Vagina (tissue), 2 donors: ENCODE measurements at places on chromosomes 4 and X.

DNA sequence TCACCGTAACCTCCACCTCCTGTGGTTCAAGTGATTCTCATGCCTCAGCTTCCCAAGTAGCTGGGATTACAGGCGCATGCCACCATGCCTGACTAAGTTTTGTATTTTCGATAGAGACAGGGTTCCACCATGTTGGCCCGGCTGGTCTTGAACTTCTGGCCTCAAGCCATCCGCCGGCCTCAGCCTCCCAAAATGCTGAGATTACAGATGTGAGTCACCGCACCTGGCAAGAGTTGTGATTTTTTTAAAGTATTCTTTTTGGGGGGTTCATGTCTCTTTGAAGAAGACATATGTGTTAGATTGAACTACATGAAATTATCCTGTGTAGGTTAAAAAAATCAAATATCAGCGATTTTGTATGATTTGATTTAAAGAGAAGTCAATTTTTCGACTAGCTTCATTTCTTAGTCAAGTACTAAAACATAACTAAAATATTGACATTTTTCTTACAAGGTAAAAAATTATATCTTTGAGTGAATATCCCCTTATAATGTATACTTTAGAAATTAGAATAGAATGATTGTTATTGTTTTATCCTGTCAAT, 60.3 kb upstream of the ANTXR2 start:
- no peak for DNase-seq

- DNase-seq, result no peak
These were observed 169.7 kb downstream of the FRMPD4 start for GRCh38 chrX:12307961-12308360.

- DNase-seq, result no peak
These were observed 17.3 kb upstream of the RBM41 start for GRCh38 chrX:107135965-107136307.

DNA sequence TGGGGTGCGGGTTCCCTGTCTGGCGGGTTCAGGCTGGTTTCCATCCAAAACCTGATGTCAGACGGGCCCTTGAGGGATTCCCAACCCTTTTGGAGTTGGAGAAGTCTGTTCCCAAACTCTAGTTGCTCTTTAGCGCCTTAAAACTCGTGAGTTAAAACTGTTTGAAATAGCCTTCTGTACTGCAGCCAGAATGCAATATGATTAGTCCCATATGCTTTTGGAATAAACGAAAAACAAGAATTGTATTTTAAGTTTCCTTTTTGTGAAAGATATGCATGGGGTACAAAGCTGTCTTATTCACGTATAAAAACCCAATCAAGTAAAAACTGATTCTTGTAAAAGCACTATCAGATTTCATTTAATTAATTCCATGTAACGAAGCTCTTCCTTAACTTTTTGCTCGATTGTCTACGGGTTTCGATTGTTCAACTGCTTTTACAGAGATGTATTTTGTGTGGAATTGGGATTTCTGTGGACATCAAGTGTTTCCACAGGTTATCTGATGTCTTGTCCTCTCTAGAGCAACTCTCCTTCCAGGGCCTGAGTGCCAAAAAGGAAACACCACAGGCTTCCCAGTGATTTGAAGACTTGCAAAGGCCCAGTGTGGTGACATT, 49.5 kb downstream of the CLDN34 start:
- DNase-seq, result no peak

- DNase-seq, result no peak
These were observed 37.1 kb upstream of the LEF1 start for GRCh38 chr4:108205859-108206258.

DNA sequence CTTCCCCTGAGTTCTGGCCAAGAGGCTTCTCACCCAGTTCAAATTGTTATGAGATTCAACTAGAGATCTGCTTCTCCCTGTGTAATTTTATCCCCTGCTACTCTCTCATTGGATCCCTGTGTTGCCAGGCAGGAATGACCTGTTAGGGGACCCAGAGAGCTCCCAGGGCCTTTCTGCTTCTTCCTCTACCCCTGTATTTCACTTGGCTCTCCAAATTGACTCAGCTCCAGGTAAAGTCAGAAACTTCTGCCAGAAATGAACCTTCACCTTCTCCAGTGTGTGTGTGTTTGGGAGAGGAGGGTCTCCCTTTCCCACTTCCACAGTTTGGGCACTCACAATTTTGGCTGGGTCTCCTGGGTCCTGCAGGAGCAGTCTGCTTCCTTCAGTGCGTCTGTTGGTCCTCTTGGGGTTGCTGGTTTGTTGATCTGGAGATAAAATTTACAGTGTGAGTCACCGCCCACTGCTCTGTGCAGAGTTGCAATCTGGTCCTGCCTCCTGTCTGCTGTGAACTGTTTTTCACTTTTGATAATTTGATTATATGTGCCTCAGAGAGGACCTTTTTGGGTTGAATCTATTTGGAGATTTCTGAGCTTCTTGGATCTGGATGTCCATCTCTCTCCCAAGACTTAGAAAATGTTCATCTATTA, 112.4 kb upstream of the EDA2R start:
- DNase-seq, result no peak

GRCh38 chrX:53435997-53436396, 1.8 kb upstream of the HSD17B10 start:
- no peak for DNase-seq

DNA sequence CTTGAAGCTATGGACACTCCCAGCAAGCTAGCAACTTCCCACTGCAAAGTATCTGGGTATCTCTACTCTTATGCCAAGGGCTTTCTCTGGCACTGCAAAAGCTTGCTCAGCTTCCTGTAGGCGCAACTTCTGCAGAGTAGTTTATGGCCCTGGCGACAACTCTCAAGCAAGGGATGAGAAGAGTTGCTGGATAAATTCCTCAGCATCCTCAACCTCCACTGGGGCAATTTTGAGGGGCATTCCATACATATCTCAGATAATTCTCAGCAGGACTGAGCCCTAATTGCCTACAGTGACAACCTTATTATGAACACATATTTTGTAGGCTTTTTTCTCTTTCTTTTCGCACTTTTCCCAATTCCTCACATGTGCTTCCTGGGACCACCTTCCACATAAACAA, 31.2 kb upstream of the TAB3 start:
- no peak for DNase-seq

DNA sequence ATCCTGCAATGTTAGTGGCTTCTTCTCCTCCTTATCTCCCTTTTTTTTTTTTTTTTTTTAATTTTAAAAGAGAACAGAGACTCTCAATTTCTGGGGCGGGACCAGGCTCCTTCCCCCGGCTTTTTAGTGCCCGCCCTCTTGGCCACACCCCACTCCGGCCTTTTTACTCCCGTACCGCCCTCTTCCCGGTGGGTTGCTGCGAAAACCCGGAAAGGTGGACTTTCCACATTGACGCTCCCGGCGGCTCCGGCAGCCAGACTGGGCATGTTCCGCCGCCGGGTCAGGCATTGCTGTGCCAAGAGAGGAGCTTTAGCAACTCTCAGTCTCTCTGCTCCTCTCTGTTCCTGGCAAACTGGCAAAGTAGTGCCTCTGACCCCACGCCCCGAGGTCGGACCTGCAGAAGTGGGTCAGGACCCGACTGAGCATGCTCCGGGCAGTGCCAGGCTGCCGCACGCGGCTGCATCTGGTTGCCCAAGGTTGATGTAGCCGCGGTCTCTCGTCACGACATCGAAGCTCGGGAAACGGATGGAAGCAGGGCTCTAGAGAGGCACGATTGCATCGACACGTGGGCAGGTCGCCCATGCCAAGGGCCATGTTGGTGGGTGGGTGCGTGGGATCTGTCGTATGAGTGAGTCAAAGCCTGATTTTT, 1.1 kb upstream of the MFAP3L start:
- DNase-seq, result no peak

GRCh38 chr4:158913766-158914165, 144.9 kb downstream of the FNIP2 start:
- DNase-seq, result no peak

- no peak for DNase-seq
These were observed 288.8 kb downstream of the HS3ST1 start for GRCh38 chr4:11139871-11140270.

- no peak for DNase-seq
These were observed 191.2 kb downstream of the BANK1 start for GRCh38 chr4:101981756-101982155.

- no peak for DNase-seq
These were observed 13.3 kb downstream of the PDZD4 start for GRCh38 chrX:153816831-153817690.

GRCh38 chrX:13285229-13285628, 34.6 kb downstream of the ATXN3L start:
- DNase-seq, result no peak

DNA sequence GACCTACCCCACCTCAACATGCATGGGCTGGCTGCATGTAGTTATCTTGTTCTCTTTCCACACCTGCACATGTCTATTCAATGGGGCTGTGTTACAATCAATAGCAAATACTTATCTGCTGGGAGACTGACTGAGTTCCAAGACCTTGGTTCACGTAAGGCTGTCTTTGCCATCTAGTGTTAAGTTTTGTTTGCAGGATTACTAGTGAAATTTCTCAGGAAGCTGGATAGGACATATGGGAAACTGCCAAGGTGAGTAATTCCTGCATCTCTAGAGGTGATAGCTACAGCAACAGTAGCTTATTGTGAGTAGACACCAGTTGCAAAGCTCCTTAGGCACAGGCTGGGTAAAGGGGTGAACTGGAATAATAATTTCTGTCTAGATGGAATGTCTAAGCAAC, 177.5 kb downstream of the ENOX2 start:
- no peak for DNase-seq

DNA sequence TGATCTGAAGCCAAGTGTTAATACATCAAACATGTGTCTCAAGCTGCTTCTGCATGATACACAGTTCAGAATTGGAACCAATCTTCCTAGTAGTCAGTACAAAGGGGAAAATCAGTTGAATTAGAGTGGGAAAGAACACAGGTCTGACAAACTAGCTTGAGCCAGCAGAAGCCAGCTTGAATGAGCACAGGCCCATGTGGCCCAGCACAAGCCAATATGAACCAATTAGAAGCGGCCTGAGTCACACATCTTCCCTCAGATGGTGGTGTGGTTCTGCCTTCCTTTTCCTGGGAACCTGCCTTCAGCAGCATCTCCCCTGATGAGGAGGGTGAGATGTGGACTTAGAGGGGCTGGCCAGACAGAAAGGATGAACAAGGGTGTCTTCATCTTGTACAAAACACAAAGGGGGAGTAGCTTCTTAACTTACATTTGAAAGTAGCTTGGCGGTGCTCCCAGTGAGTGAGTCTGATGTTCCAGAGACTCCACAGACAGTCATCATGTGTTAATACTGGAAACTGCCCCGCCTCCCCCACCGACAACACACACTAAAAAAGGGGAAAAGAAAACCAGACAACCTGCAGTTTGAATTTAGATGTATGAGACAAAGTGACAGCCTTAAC, 72.0 kb downstream of the FRMPD4 start:
- DNase-seq, result no peak

DNA sequence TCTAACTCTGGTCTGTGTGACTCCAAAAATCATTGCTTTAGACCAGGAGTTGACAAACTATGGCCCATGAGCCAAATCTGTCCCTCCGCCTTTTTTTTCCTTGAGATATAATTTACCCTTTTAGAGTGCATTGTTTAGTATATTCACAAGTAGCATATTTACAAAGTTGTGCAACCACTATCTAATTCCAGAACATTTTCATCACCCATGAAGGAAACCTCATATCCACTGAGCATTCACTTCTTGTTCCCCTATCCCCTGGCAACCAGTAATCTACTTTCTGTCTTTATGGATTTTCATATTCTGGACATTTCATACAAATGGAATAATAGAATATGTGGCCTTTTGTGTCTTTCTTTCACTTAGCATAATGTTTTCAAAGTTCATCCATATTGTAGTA, 67.4 kb upstream of the CITED1 start:
- DNase-seq, result no peak

- DNase-seq, result no peak
These were observed 31.0 kb downstream of the RPS6KA3 start for GRCh38 chrX:20235755-20236154.

DNA sequence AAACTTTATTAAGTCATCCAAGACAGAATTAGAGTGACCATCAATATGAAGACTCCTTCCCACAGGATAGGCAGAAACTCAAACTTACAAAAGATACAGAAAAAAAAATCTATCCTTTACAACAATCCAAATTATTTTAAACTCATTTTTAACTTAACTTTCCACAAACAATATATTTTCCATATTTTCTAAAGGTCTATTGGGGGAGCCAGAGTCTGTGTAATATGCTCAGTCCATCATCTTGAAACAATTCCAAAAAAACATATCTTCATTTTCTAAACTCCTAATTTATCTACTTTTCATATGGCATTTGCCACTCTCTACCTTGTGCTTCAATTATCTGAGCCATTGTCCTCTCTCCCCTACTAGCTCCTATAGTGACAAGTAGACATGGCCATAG, 378.1 kb downstream of the PDGFC start:
- DNase-seq, result no peak

- no peak for DNase-seq
These were observed 157.6 kb downstream of the RASL11B start for GRCh38 chr4:53019485-53020382.

- peak; percentile 90 for DNase-seq
These were observed 7.3 kb upstream of the WAS start for GRCh38 chrX:48676106-48676892.

DNA sequence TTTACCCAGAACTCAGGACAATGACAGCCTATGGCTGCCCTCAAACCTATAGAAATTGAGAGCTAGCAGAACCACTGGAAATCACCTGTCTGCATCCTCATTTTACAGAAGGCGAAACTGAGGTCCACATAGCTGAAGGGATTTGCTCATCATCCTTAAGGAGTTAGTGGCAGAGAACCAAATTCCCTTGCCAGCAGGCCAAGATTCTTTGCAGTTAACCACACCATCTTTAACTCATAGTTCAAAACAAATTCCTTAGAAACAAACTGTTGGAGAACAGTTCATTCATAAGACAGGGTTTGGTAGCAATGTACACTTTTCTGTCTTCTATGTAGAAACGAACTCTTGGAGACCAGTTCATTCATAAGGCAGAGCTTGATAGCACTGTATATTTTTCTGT, 37.9 kb upstream of the RAP2C start:
- no peak for DNase-seq
